ENCODE measurements at places on chromosomes 12 and 14.

- DNase-seq: no peak
Measured at GRCh38 chr14:23104070-23104590, 659 bp downstream of the CIROP start.

- DNase-seq: no peak
Measured at GRCh38 chr14:52080158-52080800, 11.4 kb upstream of the NID2 start.

DNA sequence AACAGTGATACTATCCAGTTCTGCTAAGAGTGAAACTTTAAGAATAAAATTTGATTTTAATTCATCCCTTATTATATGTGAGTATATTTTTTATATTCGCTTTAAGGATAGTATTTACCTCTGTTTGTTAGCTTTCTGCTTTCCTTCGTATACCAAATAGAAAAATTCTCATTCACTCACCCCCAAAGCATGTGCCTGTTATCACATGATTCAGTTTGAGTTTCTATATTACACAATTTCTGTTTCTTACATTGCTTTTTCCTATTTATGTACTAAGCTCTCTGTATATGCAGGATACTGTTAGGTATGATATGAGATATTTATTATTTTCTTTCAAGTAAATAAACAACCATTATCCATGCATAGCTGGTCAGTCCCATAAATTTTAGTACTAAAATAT lies 275.2 kb downstream of the FBXL14 start:
- no peak for DNase-seq

- no peak for DNase-seq
Measured at GRCh38 chr12:53427905-53428594, 4.4 kb downstream of the AMHR2 start.

GRCh38 chr12:91556909-91557308 lies 374.3 kb upstream of the DCN start:
- no peak for DNase-seq

- no peak for DNase-seq
Measured at GRCh38 chr12:101068836-101069235, 141.2 kb downstream of the SLC5A8 start.

DNA sequence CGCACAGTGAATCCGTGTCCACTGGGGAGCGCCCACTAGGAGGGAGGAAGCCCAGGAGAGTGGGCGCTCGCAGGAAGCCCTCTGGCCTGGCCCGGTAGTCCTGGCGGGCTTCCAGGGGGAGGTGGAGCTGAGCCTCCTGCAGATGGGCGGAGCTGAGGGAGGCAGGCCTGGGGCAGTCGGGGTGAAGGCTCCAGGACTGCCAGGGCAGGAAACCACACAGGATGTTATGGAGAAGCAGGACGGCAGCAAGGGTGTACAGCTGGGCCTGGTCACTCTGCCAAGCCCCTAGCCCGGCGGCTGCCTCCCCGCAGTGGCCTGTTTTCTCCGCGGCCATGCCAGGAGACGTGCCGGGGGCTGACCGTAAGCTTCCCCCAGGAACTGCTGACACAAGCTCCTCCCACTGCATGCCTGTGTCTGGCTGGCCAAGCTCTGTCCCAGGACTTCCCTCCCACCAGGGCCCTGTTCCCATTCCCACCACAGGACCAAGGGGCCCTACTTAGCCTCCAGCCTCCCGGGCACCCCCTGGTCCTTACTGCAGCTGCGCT lies 143.4 kb upstream of the C14orf180 start:
- no peak for DNase-seq

DNA sequence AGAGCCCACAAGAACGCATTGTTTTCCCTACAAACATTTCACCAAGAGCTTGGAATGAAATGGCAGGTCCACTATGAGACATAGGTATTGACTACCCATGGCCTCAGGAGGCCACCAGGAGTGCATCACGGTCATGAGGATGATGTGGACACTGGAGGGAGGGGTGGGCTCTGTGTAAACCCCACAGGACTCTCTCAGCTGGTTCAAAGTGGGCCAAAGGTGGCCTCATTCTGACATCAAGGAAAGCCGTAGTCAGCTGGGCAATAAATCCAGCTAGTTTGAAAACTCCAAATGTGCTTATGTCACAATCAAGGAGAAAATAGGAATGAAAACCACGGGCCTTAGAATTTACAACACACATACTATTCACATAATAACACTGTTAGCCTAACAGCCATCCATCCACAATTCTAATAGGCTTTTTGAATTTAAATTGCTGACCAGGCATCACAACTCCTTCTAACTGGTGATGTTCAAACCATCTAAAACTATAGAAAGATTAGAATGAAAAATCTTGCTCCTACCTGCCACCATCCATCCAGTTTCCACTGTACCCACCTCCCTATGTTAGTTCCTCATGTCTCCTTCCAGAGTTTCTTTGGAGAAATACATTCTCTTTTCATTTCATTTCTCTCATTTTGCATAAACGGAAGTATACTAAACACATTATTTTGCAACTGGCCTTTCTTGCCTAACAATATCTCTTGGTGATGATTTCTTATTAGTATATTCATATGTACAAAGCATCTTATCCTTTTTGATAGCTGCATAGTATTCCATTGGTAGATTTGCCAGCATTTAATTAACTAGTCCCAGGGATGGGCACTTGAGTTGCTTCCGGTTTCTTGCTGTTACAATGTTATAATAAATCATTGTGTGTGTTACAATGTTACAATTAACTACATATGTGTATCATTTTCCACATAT lies 21.5 kb downstream of the CMKLR1 start:
- no peak for DNase-seq

DNA sequence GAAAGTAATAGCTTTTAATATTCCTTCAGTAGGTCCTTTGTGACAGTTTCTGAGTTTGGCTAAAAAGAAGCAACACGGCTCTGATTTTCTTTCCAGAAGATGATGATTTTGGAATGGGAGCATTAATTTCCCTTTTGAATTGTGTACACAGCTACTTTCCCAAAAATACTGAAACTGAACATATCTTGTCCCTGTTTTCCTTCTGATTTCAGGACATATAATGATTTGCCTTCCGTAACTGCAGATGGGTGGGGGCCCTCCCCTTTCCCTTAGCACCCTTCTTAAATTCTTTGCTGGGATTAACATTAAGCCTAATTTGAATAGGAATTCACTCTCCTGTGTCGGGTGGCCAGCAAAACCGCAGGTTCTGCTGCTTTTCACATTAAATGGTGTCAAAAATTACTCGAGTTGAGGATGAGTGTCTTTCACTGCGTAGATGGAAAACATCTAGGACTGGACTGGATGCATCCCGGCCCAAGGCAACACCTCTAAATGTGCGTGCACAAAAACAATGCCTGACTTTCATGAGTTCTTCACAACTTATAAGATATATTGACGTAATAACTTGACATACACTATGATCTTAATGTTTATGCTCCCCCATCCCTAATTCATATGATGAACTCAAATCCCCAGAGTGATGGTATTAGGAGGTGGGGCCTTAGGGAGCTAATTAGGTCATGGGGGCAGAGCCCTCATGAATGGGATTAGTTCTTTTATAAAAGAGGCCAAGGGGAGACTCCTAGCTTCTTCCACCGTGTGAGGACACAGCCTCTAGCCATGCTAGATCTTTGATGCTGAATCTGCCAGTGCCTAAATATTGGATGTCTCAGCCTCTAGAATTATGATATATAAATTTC lies 158.1 kb downstream of the AEBP2 start:
- DNase-seq: no peak

DNA sequence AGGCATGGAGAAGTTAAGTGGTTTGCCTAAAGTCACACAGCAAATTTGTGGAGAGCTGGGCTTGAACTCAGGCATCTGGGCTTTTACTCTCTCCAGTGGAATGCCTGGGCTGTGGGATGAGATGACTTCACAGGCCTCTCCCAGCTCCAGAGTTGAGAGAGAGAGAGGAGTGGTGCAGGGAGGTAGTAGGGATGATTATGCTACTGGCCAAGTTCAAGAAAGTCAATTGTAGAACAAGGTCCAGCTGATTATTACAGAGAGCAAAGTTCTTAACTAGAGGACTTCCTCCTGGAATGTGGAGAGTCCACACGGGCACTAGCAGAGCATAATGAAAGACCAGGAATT lies 769 bp upstream of the EMP1 start:
- no peak for DNase-seq

DNA sequence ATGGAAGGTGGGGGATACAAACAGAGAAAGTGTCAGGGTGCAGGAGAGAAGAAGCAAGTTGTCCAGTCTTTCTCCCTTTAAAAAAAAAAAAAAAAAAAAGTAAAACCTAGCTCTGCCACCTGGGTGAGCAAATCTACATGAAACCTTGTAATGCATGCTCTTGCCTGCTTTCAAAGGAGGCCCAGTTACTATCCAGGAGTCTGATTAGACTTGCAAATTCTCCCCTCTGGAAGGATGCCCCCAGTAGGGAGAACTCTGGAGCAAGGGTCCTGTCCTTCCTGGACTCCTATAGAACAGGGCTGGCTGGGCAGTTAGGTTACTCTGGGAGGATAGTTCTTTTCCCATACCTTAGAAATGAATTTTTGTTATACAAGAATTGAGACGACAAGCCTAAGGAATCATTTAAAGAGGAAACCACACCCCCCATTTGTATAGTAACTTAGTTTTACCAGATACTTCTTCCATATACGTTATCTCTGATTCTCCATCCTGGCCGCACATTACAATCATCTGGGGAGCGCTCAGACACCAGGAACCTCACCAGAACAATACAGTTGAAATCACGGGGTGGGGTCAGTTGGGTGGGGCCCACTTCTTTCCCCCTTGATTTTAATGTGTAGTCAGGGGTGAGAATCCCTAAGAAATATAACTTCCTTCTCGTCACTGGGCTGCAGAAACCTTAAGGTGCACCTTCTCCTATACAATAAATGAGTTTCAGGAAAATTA lies 30.5 kb downstream of the RAB35 start:
- DNase-seq: no peak

All from GM12892 (cell line).